GM23338 (cell line): ENCODE measurements at places on chromosomes 4 and X. TPM values are rescaled to one million over a fixed set of nuclear protein-coding genes. Genes with fewer than 3 reads are reported as not detected.

The ENPEP gene
- 0.74 and 1.5 TPM in 2 replicates for total RNA-seq

The BTK gene
- 0.16 and 0.31 TPM in 2 replicates for total RNA-seq

The IL2 gene
- not detected in 2 replicates for total RNA-seq

The ZNF674 gene
- 5.5 and 5.8 TPM in 2 replicates for total RNA-seq

The GUCY1A1 gene
- not detected in 2 replicates for total RNA-seq
